ENCODE measurements at places on chromosomes 4 and X. TPM values are rescaled to one million over a fixed set of nuclear protein-coding genes. Genes with fewer than 3 reads are reported as not detected.

GRCh38 chr4:151689211-151689991, 71.4 kb downstream of the GATB start:
- DNase-seq: no peak

DNA sequence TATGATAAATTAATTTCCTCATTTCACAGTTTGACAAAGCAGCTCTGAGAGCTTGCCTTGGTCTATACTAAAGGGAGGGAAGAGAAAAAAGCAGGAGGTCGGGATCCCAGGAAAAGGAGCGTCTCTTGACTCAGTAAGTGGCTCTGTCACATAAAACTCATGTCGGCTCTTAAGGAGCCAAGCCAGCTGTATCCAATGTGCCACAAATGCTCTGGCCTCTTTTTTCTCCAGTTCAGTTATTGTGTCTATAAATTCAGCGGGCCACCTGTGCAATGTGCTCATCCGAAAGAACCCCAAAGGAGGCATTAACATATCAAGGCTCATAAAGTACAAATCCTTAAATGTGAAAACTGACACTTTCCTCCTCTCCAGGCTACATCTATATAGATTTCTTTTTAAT, 337.7 kb upstream of the FAM241A start:
- DNase-seq: no peak

GRCh38 chrX:110218591-110218990, 99.3 kb downstream of the AMMECR1 start:
- DNase-seq: no peak

The BEX5 gene
- polyA plus RNA-seq: not detected

Measured in H1 (cell line).